HFFc6 (cell line): ENCODE measurements at places on chromosomes 11 and 22. TPM values are rescaled to one million over a fixed set of nuclear protein-coding genes. Genes with fewer than 3 reads are reported as not detected.

- H3K4me3 ChIP-seq = no peak within 1 kb of the TSS
- DNase-seq = no peak
- peak within 1 kb of the TSS; percentile 65 for H3K27ac ChIP-seq
- H3K36me3 ChIP-seq = peaks cover 90% of the 10 kb centered on the region
- H3K27me3 ChIP-seq = no peaks in the 10 kb centered on the region; the same call in none of the 2 replicates
These were observed at the start of gene BLID for GRCh38 chr11:122115524-122116379. Gene BLID, minus strand, starts transcription at chr11:122116215. Its CDS starts 293 bp downstream, at chr11:122115922.

- no peak overlapping the region for H3K4me3 ChIP-seq
- peaks cover 1% of the 10 kb centered on the region for H3K27me3 ChIP-seq
- H3K4me1 ChIP-seq = peaks cover 34% of the 10 kb centered on the region
- no peak for DNase-seq
These were observed 13.7 kb downstream of the RELT start for GRCh38 chr11:73389916-73390315.

DNA sequence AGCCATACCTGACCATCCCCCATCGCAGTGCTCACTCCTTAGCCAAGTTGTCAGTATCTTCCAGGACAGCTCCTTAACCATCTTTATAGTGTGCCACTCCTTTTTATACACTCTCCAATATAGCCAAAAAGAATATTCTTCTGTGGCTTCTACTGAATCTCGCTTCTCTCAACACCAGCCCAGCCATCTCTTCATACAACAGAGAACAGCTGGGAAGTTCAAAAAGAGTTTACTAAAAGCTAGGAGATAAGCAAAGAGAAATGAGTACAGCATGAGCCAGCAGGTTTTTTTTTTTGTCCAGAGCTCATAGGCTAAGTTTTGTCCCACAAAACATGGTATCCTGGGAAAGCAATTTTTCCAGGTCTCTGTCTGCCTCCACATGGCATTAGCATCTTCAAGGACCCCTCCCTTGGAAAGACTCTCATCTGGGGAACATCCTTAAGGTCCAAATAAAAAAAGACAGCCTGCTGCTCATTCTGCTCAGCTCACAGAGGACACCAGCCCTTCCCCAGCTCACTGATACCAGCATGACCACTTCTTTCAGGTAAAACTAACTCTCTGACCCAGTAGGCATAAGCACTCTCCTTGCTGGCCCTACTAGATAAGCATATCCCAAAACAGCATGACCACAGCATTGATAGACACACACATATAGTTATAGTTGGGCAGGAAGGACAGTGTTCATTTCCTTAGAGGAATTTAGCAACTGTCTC is 48.8 kb upstream of the YWHAH start:
- no peak for DNase-seq
- no peaks in the 10 kb centered on the region; the same call in 1 of the 2 replicates for H3K36me3 ChIP-seq
- H3K27me3 ChIP-seq = no peaks in the 10 kb centered on the region; the same call in 1 of the 2 replicates

GRCh38 chr11:5423131-5423530 is 1.2 kb downstream of the OR51Q1 start:
- no peak for DNase-seq
- H3K36me3 ChIP-seq = no peaks in the 10 kb centered on the region
- peaks cover 2% of the 10 kb centered on the region for H3K27me3 ChIP-seq

DNA sequence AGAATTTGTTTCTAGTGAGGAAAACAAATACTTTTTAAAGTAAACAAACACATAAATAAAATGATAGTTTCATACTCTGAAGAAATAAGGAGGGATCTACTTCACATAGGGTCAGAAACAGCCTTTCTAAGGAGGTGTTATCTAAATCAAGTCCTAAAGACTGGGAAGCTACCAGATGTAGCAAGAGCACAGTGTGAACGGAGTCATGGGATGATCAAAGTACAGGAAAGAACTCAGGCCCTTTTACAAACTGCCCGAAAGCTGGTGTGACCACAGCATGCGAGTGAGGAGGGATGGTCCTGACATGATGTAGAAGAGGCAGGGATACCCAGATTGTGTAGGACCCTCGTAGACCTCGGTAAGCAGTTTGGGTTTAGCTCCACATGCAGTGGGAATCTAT is 102.8 kb downstream of the ARHGAP32 start:
- DNase-seq = no peak
- H3K36me3 ChIP-seq = peaks cover 7% of the 10 kb centered on the region
- no peak overlapping the region for H3K27ac ChIP-seq
- H3K4me1 ChIP-seq = peaks cover 13% of the 10 kb centered on the region

DNA sequence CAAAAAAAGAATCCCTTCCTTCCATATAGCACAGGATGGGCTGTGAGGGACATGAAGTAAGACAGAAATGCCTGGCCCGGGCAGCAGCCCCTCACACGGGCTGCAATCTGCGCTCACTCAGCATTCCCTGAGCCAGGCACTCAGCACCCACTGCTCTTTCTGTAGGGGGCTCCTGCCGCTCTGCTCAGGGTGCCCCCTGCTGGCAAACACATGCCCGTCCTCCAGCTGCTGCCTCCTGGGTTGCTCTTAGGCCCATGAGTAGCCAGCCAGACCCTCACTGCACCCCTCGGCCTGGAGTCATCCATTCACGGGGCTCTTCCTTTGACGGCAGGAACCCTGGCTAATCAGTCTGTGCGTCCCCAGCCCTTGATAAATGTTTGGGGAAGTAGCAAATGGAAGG is 6.9 kb downstream of the MCAT start:
- H3K4me3 ChIP-seq = no peak overlapping the region
- no peak for DNase-seq
- H3K27me3 ChIP-seq = peaks cover 2% of the 10 kb centered on the region; the same call in 1 of the 2 replicates
- no peaks in the 10 kb centered on the region for H3K4me1 ChIP-seq

GRCh38 chr11:45285930-45286632 is at the start of gene SYT13:
Gene SYT13, minus strand, starts transcription at chr11:45286341. Its CDS starts 134 bp downstream, at chr11:45286207.
- no peak within 1 kb of the TSS for H3K4me3 ChIP-seq
- peaks cover 12% of the 10 kb centered on the region for H3K4me1 ChIP-seq
- DNase-seq = no peak
- no peaks in the 10 kb centered on the region for H3K36me3 ChIP-seq
- H3K27ac ChIP-seq = no peak within 1 kb of the TSS

- no peak overlapping the region for H3K4me3 ChIP-seq
- peaks cover 21% of the 10 kb centered on the region for H3K27me3 ChIP-seq
- DNase-seq = no peak
These were observed 12.6 kb downstream of the PRAME start for GRCh38 chr22:22546490-22546889.

DNA sequence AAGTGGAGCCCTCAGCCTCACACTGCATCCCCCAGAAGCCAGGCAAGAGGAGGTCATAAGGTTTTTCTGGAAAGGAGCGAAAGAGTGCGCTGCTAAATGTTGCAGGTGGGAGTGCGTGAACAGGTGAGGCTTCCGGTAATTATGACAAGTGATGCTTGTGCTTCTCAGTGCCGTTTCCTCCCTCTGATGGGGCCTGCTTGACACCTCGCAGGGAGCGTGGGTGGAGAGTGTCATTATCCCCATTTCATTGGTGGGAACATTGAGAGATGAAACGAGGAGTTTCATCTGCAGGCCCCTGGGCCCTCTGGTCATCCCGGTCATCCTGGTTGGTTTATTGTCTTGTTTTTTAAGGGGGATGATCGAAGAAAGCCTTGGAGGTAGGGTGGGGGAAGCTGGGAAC is 57.5 kb downstream of the BCR start:
- no peak overlapping the region for H3K4me3 ChIP-seq
- H3K27me3 ChIP-seq = peaks cover 2% of the 10 kb centered on the region

- H3K36me3 ChIP-seq = no peaks in the 10 kb centered on the region
- no peaks in the 10 kb centered on the region for H3K4me1 ChIP-seq
- H3K27ac ChIP-seq = no peak overlapping the region
- H3K4me3 ChIP-seq = no peak overlapping the region
- no peak for DNase-seq
These were observed 301.2 kb downstream of the CTTN start for GRCh38 chr11:70699294-70700221.

- H3K36me3 ChIP-seq = no peaks in the 10 kb centered on the region
- peak; percentile 75 for DNase-seq
- peaks cover 50% of the 10 kb centered on the region for H3K4me1 ChIP-seq
- H3K4me3 ChIP-seq = peak within 1 kb of the TSS; percentile 97
- peak within 1 kb of the TSS; percentile 95 for H3K27ac ChIP-seq
These were observed at the start of gene CDC42EP2 for GRCh38 chr11:65314501-65315203. Gene CDC42EP2, plus strand, starts transcription at chr11:65314866. Its CDS starts 6,033 bp downstream, at chr11:65320899.

DNA sequence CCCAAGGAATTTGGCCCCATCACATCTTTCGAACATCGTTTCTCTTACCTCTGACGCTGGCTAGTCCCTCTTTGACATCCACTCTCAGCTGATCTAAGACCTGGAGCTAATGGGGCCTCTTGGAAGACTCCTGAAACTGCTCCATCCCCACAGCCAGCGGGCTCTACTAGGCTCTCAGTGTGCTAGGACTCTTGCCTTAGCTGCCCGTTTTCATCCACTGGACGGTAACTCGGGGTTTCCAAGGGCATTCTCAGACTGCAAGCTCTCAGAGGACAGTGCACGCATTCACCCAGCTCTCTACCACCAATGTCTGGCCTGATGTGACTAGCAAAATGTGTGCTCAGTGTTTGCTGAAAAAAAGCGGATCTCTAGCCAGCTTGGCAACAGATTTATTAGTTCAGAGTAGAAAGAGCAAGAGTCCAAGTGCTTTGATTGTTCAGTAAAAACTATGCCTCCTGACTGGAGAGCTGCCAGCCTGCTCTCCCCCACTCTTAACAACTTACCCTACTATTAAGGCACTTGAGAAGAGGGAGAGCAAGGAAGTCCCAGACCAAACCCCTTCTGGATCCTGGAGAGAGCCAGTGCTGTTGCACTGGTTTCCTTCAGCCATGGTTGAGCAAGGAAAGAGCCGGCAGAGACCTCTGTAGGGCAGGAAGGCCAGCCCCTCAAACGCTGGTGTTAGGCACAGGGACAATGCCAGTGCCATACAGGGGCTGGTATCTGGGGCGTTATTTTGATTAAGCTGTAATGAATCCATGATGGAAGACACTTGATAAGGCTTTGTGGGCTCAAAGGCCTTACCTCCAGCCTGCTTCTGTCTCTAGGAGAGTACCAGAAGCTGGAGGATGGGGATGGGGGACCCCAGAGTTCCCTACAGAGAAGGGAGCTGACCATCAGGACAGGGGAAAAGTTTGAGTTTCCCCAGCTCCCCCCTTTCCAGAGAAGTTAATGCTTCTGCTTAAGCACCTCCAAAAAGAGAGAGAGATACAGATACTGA is 9.2 kb downstream of the RELA start:
- peak overlapping the region; percentile 83 for H3K4me3 ChIP-seq
- H3K27ac ChIP-seq = peak overlapping the region; percentile 93
- H3K36me3 ChIP-seq = peaks cover 28% of the 10 kb centered on the region

- peaks cover 58% of the 10 kb centered on the region for H3K4me1 ChIP-seq
- no peak overlapping the region for H3K27ac ChIP-seq
- no peak for DNase-seq
- H3K4me3 ChIP-seq = no peak overlapping the region
- no peaks in the 10 kb centered on the region; the same call in 1 of the 2 replicates for H3K27me3 ChIP-seq
These were observed 81.6 kb downstream of the YAP1 start for GRCh38 chr11:102191832-102192231.

GRCh38 chr11:1761857-1762536 is 1.7 kb downstream of the CTSD start:
- peak overlapping the region; percentile 45; the same call in 1 of the 2 replicates for H3K27ac ChIP-seq
- H3K27me3 ChIP-seq = peaks cover 8% of the 10 kb centered on the region; the same call in 1 of the 2 replicates
- H3K36me3 ChIP-seq = no peaks in the 10 kb centered on the region

GRCh38 chr11:129815596-129816461 is at the start of gene TMEM45B:
Gene TMEM45B, plus strand, starts transcription at chr11:129815848. Its CDS starts 36,635 bp downstream, at chr11:129852483.
- no peak for DNase-seq
- peaks cover 9% of the 10 kb centered on the region for H3K4me1 ChIP-seq
- no peak within 1 kb of the TSS for H3K4me3 ChIP-seq
- no peaks in the 10 kb centered on the region for H3K36me3 ChIP-seq
- peaks cover 48% of the 10 kb centered on the region for H3K27me3 ChIP-seq
- no peak within 1 kb of the TSS for H3K27ac ChIP-seq

Gene HSPB2
- 0.69 to 6.7 TPM (median 1.7 TPM) in 3 replicates for total RNA-seq

Gene SCUBE2
- 0.55 and 1.00 TPM in 2 replicates for total RNA-seq

Gene RIC3
- total RNA-seq = not detected in 3 replicates

Gene MRPL48
- total RNA-seq = 28.6 to 39.4 TPM (median 29.3 TPM) in 3 replicates

Gene ELFN2
- 1.3 to 6.1 TPM (median 5.1 TPM) in 3 replicates for total RNA-seq
